Bone marrow (tissue), 2 donors: ENCODE measurements at places on chromosomes 1 and 21.

- peak; percentile 36 for DNase-seq
Observed at GRCh38 chr1:153386500-153386901, 4.4 kb downstream of the S100A8 start.

DNA sequence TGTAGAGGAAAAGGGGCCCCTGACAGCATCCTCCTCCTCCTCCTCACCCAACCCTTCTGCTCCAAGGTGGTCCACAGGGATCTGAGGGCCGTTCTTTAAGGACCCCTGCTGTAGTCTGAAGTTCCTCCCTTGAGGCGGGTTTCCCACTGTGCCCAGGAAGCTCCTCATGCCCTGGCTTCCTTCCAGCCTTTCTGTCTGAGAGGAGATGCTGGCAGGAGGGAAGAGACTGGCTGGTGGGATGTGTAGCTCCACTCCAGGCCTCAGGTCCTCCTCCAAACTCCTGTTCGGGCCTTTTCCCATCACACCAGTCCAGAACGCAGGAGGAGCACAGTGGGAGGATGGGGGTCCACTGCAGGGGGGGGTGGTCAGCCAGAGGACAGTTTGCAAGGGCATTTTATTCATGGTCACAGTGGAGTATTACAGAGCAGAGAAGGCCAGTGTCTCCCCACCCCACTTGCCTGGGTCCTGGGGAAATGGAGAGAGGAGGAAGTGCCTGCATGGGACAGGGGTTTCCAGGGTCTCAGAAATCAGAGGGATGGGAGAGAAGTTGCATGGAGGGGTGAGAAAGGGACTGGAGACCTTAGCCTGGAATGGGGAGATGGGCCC is 7.8 kb downstream of the ETV3L start:
- no peak for DNase-seq

GRCh38 chr1:203273206-203273868 is 32.0 kb upstream of the BTG2 start:
- DNase-seq: peak; percentile 75

GRCh38 chr1:202416641-202417040 is 68.1 kb downstream of the PPP1R12B start:
- no peak for DNase-seq

GRCh38 chr21:45556645-45557615 is 14.7 kb upstream of the SLC19A1 start:
- no peak for DNase-seq

- no peak for DNase-seq
Observed at GRCh38 chr1:5733596-5733995, 258.6 kb downstream of the NPHP4 start.

DNA sequence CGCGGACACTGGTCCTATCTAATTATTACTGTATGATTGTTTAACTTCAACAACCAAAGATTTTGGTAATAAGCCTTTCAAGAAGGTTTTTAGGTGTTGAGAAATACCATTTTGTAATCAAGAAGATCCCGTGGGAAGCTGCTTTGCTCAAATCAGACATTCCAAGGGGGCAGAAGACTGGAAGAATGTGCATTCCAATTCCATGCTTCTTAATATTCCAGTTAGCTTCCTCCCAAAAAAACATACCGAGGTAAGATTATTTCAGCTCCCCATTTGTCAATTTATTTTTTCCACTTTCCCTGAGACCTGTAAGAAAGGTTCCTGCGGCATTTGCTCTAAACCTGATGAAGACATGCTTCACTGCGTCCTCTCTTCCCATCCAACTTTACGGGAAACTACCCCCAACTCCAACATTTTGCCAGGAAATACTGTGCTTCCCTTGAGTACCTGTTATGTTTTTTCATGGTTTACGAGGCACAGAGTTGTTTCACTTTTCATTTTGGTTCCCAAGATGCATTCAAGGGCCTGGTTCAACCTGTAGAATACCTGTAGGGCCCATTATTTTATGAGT is 4.1 kb downstream of the CNN3 start:
- no peak for DNase-seq

DNA sequence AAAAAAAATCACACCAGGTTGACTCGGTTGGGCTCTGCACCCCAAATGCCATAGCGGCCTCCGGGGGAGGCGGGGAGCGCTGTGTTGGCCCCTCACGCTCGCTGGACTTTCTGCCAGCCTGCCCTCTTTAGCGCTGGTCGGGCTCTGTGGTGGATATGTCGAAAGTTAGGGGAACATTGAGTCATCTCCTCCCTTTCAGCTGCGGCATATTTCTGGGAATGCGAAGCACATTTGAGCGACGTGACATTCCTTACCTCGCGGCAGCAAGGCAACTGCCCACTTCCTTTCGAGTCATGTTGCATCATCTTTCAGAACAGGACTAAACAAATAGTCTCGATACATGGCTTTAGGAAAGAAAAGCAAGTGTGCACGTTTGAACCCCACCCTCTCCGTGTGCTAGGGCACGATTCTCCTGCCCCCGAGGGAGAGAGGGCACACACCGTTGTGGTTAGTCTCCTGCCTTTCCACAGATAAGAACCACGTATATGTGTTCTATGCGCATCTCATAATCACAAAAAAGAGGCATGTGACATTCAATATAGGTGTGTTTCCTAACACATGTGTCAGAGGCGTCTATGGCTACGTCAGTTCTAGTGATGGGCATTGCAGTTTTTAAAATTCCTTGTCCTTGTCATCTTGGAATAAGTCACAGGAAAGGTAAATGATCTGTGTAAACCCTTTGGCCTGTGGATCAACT is 105.9 kb upstream of the SLC45A1 start:
- DNase-seq: no peak

DNA sequence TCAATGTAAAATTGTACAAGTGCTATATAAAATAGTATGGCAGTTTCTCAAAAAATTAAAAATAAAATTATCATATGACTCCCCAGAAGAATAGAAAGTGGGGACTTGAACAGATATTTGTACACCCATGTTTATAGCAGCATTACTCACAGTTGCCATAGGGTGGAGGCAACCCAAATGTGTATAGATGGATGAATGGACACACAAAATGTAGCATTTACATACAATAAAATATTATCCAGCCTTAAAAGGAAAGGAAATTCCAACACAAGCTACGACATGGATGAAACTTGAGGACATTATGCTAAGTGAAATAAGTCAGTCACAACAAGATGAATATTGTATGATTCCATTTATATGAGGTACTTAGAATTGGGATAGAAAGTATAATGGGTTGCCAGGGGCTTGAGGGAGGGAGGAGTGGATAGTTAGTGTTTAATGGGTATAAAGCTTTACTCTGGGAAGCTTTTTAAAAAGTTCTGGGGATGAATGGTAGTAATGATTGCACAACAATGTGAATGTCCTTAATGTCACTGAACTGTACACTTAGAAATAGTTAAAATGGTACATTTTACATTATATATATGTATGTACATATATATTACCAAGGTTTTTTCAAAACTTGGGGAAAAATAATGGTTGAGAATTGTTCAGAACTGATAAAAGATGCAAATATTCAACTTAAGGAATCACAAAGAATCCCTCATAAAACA is 53.0 kb upstream of the ADORA3 start:
- DNase-seq: no peak

GRCh38 chr1:24900985-24901781 is 28.9 kb downstream of the RUNX3 start:
- DNase-seq: no peak

DNA sequence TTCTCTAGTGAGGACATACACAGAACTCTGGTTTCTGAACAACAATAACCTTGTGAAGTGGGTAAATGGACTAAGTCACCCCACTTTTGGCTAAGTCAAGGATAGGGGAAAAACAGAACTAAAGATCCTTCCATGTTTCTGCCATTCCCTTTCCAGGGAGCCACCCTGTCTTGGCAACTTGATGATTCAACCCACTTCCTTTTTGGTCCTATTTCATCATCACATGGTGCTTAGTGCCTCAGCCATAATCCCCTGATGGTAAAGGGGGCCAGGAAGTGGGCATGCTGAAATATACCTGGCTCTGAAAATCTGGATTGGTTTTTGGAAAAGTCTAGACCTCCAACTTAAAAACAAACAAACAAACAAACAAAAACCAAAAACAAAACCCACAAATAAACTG is 206.4 kb upstream of the FOXD3 start:
- DNase-seq: no peak

- no peak for DNase-seq
Observed at GRCh38 chr1:43448955-43449707, 4.6 kb downstream of the HYI start.

GRCh38 chr21:26572076-26572701 is 897 bp downstream of the CYYR1 start:
- no peak for DNase-seq

DNA sequence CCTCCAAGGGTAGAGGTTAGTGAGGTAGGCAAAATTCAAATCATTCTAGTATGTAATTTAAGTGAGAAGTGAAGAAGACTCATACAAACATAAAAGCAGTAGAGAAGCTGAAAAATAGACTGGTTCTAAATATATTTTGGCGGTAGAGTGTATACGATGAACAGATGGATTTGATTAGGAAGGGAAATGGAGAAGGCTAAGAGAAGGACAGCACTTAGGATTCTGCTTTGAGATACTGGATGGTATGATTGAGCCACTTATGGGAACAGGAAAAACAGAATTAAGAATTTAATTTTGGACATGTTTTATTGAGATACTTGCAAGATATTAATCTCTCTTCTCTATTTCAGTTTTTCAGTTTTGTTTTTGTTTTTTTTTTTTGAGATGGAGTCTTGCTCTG is 60.1 kb downstream of the EPB41 start:
- DNase-seq: no peak

DNA sequence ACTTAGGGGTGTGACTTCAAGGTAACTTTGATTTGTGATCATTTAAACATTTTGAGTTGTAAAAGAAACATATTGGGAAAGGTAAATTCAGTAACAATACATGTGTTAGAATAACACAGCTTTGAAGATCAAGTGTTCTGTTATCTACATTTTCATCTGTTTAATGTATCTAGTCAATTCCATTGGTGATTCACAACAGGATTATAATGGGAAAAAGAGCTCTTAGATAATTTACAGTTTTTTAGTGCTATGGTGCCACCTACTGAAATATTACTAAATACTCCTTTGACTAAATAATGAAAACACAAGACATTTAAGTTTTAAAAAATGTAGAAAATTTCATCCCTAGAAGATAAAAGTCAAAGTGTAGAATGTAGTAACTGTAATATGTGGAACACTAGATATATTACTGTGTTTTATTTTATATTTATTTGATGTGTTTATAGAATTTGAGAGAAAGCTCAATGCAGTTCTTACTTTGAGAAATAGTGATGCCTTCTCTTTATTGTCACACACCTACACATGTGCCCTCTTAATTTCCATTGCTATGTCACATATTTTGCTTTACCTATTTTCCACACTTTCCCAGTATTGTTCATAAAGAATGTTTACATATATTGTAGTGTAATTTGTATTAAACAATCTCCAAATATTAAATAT is 47.4 kb downstream of the PTPRC start:
- DNase-seq: peak; percentile 49

DNA sequence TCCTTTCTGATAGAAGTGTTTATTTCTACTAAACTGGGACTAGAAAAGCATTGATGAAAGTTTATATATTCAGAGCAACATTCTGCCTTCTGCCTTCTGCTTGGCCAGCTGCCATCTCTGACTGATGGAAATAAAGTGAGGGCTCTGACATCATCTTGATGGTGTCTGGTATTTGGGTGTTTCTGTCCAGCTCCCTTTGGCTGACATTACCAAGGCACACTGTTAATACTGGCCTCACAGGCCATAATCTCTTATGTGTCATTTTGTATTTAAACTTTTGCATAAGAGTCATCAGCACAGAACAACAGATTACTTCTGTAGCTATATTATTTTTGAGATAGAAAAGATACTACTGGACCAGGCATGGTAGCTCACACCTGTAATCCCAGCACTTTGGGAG is 216.9 kb downstream of the RYR2 start:
- DNase-seq: no peak

GRCh38 chr1:62271948-62272728 is 47.1 kb downstream of the KANK4 start:
- DNase-seq: peak; percentile 59

- DNase-seq: no peak
Observed at GRCh38 chr1:22975694-22976093, 3.0 kb upstream of the LACTBL1 start.

- DNase-seq: no peak
Observed at GRCh38 chr1:153655333-153655732, 3.2 kb upstream of the SNAPIN start.

DNA sequence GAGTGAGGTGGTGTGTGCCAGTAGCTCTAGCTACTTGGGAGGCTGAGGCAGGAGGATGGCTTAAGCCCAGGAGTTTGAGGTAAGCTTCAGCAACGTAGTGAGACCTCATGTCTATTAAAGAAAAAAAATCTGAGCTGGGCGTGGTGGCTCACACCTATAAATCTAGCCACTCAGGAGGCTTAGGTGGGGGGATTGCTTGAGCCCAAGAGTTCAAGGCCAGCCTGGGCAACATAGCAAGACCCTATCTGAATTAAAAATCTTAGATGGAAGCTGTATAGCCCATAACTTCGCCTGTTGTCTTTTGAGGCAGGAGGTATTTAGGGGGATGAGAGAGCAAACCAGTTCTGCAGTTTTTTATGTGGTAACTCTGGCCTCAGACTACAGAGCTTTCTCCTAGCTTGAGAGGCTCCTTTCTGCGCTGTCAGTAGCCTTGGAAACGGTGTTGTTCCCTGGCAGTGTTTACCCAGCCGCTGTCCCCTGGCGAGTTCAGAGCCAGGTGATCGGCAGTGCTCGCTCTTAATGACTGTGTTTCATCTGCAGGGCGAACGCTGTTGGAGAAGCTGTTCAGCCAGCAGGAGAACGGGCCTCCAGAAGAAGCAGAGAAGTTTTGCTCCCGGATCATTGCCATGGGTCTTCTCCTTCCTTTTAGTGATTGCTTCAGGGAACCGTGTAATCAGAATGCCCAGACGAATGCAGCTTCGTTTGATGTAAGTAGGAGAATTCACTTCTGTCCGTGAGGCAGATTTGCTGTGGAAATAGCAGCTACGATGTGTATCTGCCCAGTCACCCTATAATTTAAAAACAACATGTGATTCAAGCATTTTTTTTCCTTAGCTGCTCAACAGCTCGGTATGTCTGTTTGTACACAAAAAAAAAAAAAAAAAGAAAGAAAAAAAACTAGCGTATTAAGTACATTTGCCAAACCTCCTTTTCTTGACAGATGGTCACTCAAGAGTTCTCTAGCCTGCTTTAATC is 31.2 kb downstream of the FMN2 start:
- DNase-seq: no peak

DNA sequence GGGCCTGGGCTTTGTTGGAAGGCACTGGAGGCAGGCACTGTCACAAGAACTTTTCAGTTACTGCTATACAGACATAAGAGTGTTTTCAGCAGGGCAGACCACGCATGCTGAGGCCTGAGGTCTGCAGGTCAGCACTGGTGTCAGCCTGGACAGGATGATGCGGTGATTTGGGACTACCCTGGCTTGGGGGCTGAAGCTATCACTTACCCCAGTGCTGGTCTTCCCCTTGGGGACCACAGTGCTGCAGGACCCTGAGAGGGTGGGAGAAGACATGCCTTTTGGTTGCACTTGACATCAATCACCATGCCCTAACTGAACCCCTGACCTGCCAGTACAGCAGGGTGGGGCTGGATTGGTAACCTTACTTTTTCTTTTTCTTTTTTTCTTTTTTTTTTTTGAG is 9.2 kb downstream of the DMRTB1 start:
- no peak for DNase-seq

GRCh38 chr21:38493549-38494250 is 4.6 kb downstream of the ERG start:
- no peak for DNase-seq
